ENCODE measurements at places on chromosomes 1 and 21.

- peak; percentile 98 for DNase-seq
Measured at GRCh38 chr1:46603858-46604549, at the start of gene MKNK1. TSS of gene MKNK1 (minus strand) at chr1:46604268. CDS start at chr1:46583327, 20,941 bp downstream.

DNA sequence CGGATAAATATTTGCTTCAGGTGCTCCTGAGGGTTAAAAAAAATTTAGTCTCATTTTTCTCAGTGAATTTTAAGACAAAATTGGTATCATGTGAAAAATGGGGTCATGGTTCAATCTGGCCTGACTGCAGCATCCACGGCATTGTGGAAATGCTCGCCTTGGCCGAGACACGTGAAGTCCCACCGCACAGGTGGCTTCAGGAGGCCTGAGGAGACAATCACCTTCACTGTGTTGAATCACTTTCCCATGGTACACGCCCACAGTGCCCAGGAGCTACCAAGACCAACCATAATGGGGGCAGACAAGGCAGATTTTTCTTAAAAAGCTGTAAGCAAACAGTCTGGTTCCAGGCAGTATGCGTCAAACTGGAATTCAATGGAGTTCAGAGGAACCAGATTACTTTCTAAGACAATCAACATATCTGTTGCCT is 11.0 kb upstream of the CPLANE2 start:
- DNase-seq: no peak

DNA sequence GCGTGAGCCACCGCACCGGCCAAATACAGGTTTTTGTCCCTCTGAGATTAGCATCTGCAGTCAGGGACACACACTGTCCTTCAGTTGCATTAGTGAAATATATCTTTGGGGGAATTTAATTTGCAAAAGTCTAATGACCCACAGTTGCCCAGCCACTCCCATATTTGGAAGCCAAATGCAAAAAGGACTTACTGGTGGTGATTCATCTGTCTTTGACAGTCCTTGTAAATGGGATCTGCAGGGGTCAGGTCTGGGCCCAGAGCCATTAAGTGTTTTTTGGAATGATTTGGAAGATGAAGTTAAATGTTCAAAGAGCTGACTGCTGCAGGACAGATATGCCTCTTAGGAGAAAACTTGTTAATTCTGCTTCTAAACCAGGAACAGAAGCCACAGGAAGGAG is 44.6 kb upstream of the DNASE2B start:
- no peak for DNase-seq

- no peak for DNase-seq
Measured at GRCh38 chr1:1763657-1764621, 14.3 kb downstream of the NADK start.

DNA sequence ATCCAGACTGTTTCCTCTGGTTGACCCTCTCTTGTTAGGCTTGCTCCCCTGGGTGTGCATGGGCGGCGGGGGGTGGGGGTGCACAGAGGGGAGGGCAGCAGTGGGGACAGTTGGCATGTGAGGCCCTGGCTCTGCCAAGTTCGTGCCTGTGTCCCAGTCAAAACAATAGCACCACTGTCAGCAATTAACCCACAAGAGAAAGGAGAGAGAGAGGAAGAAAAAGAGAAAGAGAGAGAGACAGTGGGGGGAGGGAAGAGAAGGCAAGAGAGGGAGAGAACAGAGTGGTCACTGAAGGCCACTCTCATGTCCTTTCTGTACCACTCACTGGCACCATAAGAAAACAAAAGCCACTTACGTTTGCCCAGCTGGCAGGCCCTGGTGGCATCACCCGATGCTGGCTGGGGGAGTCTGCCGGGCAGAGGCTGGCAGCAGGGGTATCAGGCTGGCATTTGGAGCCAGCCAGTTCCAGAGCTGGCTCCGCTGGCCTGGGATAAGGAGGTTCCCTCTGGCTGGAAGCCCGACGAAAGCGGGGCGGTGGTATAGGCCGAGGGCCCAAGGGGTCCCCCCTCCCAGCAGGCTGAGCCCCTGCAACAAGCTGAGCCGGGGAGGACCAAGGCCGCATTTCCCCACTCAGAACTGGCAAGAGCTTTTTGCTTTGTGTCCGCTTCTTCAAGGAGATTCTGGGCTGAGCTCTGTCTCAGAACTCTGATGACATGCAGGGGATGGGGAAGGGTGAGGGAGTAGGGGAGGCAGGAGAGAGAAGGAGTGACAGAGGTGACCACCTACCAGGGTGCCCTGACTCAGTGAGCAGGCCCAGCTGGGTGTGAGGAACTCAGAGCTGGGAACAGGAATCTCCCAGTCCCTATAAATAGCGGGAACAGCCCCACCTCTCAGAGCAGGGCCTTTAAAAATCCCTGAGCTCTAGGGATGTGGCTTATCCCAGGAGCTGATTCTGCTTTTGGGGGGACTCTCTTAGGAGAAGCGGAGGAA is 27.9 kb downstream of the PIK3C2B start:
- no peak for DNase-seq

DNA sequence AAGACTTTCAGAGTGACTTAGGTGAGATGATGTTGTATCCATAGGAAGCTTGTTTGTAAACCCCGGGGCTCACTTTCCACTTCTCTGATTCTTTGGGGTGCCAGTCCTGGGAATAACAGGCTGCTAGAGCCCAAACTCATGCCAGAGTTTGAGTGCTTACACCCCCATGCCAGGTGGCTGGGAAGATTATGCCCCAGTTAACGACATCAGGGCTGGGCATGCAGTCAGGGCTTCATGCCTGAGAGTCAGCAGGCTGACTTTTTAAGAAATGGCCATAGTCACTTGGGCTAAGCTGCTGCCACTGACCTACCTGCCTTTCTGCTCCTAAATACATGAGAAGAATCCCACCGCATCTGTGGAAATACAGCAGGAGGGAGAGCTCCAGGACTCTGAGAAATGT is 425.6 kb upstream of the VAMP3 start:
- no peak for DNase-seq

GRCh38 chr1:160214481-160215140 is 9.4 kb downstream of the PEA15 start:
- no peak for DNase-seq

DNA sequence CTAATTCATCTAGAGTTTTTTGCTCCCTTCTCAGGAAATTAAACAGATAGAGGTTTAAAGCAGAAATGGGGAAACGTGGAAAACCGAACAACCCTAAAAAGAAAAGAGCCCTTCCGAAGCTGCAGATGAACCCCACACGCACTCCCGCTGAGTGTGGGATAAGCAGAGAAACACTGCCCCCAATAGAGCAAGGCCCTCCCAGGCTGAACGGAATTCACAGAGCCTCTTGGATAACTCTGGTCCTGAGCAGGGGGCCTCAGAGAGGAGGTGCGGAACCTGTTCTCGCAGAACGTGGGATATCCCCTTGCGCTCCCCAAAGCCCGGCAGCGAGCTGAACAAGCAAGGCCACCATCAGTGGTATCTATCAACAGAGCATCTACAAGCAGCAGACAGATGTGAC is 44.9 kb downstream of the SSBP3 start:
- no peak for DNase-seq

DNA sequence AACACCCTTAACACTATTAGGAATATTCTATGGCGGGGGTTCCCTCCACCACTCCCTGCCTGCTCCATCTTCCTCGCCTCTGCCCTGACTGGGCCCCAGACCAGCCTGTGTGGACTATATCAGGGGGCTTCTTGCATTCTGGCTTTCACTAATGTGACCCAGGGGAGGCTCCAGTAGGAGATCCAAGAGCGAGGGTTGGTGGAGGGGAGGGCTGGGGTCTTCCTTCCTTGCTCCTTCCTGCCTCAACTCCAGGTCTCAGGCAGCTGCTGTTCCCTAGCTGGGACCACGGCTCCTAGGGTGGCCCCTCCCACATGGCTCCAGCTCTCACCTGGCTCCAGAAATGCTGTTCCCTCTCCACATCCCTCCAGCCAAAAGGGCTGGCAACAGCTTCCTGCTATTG is 257.4 kb downstream of the MATN1 start:
- no peak for DNase-seq

- no peak for DNase-seq
Measured at GRCh38 chr1:183551924-183552323, 38.3 kb downstream of the NCF2 start.

DNA sequence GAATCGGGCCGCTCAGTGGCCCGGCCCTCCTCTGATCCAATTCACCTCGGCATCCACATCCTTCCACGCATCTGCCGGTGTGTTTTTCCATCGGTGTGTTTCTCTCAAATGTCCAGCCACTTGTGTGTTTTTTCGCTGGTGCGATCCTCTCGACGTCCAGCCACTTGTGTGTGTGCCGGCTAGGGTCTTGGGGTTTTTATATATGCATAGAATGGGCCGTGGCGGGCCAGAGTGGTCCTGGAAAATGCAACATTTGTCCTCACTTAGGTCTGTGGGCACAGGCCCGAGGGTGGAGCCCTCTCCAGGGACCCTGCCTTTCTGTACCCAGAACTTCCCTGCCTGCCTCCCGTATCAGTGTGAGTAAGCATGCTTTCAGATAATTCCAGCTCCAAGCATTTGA is 1106.4 kb downstream of the AMY1C start:
- DNase-seq: no peak

DNA sequence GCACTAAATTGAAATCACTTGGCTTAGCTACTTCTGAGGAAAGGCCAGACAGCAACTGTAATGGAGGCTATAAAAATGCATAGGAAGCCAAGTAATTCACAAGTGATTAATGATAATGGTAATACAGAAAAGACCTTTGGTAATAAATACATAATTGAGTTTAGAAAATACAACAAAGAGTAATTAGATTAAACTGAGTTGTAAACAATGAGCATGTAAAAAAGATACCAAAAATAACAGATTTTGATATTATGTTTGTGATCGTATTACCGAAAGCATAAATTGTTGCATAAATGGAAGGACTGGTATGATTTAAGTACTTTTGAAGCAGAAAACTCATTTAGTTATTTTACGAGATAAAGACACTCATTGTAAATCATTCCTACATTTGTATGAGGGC is 556.7 kb upstream of the TMPRSS15 start:
- no peak for DNase-seq

GRCh38 chr1:203593723-203594122 is 32.9 kb upstream of the ATP2B4 start:
- DNase-seq: peak; percentile 60

DNA sequence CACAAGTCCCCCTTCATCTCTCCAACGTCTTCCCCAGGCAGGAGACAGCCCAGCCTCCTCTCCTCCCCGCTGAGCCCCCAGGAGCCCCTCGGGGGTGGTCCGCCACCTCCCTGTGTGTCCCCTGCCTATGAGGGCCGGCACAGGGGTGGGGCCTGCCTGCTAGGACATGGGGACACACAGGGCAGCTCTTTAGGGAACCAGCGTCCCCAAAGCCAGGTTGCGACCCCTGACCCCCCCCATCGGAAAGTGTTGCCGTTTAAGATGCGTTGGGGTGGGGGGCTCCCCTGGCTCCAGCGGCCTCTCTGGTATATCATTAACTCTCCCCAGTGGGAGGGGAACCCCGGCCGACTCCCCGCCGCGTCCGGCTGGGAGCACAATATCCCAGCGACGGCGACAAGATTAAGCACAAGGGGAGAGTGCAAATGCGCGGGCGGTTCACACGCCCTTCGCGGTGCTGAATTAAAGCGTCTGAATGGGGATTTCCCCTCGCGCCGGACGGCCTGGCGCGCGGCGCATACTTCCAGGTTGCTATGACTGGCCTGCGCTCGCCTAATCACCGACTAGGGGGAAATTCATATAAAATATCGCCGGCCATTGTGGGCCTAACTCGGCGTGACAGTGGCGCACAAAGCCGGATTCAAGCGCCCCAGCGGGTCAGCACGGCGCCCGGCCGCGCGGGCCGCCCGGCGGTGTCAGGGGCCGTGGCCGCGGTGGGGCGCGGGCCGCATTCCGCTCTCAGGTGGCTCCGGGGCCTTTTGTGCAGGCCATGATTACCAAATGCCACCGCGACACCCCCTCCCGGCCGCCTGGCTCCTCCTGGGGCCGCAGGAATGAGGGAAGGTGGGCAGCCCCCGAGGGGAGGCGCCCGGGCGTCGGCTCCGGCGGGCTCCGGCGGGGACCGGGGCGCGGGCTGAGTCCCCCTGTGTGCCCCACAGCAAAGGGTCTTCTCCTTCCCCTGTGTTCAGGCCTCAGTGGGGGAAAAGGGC is 30.9 kb downstream of the WNT3A start:
- DNase-seq: peak; percentile 28

DNA sequence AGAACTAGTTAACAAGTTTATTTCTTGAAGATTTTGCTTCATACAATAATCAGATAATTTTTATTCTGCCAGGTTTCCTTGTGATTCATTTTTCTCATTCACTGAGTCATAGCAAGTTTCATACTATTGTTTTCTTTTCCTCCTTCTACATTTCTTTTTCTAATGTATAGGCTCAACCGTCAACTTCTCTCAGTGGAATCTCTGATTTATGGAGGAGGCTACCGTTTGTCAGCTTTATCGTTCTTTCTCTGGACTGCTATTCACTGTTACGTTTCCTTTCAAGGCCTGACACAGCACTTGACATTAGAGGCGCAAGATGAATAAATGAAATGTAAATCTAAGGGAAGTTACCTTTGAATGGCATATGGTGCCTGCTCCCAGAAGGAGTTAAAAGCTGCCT is 284.3 kb upstream of the NR5A2 start:
- DNase-seq: no peak

GRCh38 chr1:173505391-173505790 is 28.3 kb downstream of the PRDX6 start:
- DNase-seq: no peak

- no peak for DNase-seq
Measured at GRCh38 chr1:8307628-8308027, 10.3 kb upstream of the SLC45A1 start.

- peak; percentile 94 for DNase-seq
Measured at GRCh38 chr1:205812878-205813754, at the start of gene SLC41A1. TSS of gene SLC41A1 (minus strand) at chr1:205813198. CDS start at chr1:205810441, 2,757 bp downstream.

GRCh38 chr1:233614173-233614742 is 352 bp downstream of the KCNK1 start:
- DNase-seq: no peak

GRCh38 chr1:216200941-216201340 is 222.3 kb downstream of the USH2A start:
- no peak for DNase-seq

DNA sequence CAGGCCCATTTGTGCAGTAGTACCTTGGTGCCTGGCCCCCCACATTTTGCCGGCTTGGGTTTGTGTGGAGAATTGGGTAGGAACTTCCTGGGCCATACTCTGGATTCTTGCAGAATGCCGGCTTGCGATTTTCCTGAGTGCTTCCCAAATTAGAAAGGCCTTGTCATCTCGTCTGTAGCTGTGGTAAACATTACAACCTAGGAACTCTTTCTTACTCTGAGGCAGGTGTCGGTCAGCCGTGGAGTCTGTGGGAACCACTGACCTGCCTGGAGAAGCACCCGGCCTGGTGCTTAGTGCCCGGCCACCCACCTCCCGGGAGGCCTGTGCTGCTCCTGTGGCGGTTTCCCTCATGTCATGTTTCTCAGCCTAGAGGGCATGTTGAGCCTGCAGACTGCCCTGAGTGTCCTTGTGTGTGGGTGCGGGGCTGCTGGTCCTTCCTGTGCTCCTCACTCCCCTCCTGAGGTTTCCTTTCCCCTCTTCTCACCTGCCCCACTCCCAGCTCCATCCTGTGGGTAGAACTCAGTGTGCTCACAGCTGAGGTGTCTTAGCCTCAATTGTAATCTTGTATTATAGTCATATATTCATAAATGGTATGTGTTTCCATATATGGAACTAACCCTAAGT is 64.7 kb downstream of the S100B start:
- DNase-seq: peak; percentile 53

Data from CD8-positive, alpha-beta T cell (primary cell).